ENCODE measurements at places on chromosomes 1 and 21.

DNA sequence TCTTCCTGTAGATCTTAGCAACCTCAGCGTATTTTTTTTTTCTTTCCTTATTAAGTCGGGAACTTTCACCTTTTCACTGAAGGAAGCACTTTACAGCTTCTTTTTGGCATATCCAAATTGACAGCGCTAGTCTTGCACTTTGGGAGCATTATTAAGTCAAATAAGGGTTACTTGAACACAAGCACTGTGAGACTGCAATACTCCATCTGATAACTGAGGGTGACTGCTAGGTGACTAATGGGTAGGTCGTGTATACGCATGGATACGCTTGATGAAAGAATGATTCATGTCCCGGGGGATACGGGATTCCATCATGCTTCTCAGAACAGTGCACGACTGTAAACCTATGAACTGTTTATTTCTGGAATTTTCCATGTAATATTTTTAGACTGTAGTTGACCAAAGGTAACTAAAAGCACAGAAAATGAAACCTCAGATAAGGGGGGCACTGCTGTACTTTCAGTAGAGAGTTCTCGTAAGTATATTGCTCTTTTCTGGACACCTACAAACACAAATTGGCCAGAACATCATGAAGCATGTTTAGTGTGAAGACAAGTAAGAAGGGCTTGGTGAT is 364.7 kb downstream of the SMYD3 start:
- DNase-seq, result peak; percentile 88

GRCh38 chr1:174799136-174799479 is 200.6 kb upstream of the CACYBP start:
- no peak for DNase-seq

GRCh38 chr1:32612189-32612881 is 38.0 kb downstream of the ZBTB8OS start:
- DNase-seq, result peak; percentile 62

DNA sequence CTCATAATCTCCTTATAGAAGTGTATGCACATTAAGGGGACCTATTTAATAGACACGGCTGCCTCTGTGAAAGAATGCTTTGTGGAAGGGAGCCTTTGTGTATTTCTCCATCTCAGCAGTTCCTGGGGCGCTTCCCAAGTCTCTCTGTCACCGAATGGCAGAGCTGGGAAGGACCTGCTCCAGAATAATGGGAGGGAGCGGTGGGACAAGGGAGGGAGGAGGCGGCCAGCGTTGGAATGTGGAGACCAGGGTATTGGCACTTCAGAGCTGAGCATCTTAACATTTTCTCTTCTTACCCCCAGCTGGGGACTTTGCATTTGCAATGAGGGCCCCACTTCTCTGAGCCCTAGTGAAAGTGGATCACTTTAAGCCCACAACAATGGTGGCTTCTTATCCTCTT is 23.9 kb downstream of the CACHD1 start:
- DNase-seq, result no peak

DNA sequence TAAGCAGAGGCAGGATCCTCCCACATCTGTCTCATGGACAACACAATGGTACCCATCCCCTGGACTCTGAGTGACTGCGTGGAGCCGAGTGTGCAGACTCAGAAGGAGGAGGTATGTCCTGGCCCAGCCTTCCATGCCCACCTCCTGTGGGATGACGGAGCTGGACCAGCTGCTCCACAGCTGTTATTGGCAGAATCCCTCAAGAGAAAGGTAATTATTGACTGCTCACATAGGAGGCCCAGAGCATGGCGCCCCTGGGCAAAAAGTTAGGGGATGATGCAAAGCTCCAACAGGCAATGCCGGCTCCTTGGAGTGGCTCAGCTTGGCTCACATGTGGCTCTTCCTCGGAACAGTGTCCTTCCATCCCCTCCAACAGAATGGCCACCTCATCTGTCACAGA is 12.2 kb upstream of the ACTRT2 start:
- no peak for DNase-seq

DNA sequence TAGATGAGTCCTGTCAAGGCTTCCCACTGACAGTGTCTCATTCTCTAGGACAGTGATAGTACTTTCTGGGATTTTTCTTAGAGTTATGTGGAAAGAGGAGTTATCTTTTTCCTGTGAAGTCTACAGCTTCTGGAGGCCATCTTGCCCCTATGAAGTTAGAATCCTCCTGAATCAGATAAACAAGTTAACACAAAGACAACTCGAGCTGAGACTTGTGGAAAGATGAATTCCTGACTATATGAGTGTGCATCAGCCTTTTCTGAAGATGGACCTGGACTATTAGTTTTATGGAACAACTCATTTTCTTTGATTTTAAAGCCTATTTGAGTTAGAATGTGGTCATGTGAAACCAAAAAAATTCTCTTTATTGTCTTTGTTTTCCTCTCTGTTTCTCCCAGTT is 290.9 kb downstream of the LRRIQ3 start:
- DNase-seq, result no peak

- no peak for DNase-seq
Measured at GRCh38 chr1:36835017-36835695, 199.2 kb downstream of the GRIK3 start.

DNA sequence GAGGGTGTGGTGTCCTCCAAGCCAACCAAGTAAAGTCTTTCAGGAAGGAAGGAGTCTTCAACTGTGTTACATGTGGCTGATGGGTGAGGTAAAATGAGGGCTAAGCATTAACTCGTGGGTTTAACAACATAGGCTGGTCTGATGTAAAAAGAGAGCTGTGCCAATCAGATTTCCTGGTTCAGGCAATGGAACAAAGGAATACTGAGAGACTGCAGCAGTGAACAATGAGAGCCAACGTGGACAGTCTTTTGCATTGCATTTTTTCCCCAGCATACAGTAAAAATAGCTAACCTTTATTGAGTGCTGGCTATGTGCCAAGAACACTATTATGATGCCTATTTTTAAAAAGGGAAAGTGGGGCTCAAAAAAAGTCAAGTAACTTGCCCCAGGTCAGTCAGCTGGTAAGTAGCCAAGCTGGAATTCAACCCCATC is 31.1 kb downstream of the DLGAP3 start:
- DNase-seq, result no peak

DNA sequence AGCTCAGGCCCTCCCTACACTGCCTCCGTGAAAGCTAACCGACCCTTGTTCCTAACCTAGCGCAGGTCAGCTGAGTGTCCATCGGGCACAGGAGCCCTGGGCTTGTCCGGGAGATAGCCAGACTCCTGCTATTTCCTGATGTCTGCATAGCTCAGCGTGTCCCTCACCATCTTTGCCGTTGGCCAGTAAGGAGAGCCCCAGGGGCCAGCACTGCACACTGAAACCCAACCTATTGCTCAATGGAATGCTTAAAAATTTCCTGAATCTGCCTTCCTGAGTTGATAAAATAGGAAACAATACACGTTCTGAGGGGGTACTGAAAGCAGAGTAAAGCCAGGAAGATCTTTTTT is 2.2 kb downstream of the RUNX1 start:
- DNase-seq, result no peak

GRCh38 chr1:41925712-41926111 is 7.0 kb upstream of the HIVEP3 start:
- no peak for DNase-seq

DNA sequence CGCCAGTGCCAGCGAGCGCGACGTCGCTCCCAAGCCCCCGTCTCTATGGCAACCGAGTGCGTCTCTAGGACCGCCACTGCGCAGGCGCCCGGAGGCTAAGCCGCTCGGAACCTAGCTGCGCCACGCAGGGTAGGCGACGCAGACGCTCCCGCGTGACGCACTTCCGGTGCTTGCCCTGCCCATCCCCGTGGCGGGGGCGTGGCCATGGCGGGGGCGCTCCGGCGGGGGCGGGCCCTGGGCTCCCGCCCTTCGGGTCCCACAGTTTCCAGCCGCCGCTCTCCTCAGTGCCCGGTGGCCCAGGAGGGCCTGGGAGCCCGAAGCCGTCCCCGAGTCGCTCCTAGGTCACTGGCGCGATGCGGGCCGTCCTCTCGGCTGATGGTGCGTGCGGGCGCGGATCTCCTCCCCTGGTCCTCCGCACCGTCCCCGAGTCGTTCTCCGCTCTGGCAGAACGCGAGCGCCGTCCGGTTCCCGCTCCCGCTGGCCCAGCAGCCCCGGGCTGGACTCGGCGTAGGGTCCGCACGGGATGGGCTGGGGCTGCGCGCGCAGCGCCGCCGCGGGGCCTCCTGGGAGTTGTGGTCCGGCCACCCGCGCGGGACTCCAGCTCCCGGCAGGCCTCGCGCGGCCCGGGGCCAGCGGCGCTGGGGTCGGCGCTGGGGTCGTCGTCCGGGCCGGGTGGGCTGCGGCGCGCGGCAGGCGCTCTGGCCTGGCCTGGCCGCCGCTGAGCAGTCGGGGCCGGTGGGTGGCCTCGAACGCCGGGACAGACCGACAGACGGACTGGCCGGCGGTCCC is at the start of gene MIB2:
TSS of gene MIB2 (plus strand) at position 245 of the 789 bp plus-strand sequence. CDS start 7,953 bp downstream, outside the sequence.
- peak; percentile 79 for DNase-seq

DNA sequence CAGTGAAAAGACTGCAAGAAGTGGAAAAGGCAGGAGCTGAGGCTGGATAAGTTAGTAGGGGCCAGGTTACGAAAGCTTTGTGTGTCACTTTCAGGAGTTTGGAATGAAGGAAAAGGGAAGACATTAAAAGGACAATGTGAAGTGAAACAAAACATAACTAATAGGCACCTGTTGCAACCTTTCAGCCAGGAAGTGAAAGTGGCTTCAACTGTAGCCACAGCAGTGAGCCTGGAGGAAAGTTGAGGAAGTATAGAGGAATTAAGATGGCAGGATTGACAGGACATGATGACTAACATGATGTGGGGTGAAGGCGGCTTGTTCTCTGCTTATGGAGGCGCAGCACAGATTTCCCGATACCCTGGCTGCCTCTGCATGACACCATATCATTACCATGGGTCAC is 68.9 kb downstream of the C4BPA start:
- DNase-seq, result no peak

GRCh38 chr1:169327875-169328274 is 39.7 kb downstream of the NME7 start:
- DNase-seq, result no peak
